ENCODE measurements at places on chromosomes 5 and 9.

DNA sequence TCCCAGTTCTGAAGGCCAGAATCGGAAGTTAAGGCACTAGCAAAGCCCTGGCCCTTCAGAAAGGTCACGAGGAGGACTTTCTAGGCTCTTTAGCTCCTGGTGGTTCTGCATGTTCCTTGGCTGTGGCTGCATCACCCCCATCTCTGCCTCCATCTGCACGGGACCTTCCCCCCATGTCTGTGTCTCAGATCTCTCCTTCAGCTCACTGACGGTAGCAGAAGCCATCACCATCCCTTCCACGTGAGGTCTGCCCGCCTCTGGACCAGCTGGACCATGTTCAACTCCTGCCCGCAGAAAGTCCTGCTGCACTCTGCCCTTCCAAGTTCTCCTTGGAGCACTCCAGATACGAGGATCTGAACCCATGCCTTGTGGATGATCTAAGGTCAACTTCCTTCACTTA, 242.9 kb upstream of the IRX1 start:
- DNase-seq = no peak

GRCh38 chr5:155189981-155190380, 176.4 kb downstream of the KIF4B start:
- no peak for DNase-seq

- no peak for DNase-seq
Observed at GRCh38 chr9:133543772-133544467, 9.4 kb downstream of the ADAMTSL2 start.

DNA sequence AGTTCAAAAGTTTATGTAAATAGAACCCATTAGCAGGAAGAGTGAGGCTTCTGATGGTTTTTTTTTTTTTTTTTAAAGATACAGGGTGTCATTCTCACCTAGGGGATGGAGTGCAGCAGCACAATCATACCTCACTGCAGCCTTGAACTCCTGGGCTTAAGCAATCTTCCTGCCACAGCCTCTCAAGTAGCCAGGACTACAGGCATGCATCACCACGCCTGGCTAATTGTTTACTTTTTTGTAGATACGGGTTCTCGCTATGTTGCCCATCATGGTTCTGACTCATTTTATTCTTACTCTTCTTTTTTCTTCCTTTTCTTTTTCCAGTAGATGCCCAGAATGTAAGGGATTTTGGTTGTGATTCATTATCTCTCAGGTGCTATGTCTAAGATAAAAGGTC, 201.1 kb downstream of the NNT start:
- DNase-seq = no peak

DNA sequence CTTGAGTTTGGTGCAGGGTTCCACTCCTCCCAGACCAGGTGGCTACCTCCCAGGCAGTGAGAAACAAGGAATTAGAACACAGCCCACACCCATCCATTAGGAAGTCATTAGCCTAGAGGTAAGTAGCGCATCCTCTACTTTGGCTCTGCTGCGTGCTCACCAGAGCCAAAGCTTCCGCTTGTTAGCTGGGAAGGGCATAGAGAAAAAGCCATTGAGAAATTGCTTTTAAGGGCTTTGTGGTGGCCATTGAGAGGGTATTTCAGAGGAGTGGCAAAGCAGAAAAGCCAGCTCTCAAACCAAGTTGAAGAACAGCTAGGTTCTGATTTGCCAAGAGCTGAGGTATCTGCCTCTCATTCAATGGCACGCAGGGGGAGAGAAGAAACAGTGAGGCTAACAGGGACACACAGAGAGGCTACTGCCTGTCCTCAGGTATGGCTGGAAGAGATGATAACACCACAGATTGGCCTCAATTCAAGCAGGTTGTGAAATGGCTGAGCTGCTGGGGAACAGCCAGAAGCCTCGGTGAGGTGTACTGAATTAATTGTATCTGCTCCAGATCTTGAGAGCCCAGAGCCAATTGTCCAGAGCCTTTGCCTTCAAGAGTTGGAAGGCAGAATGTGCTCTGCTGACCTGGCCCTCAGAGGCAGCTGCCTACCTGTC, 119.4 kb downstream of the NTRK2 start:
- DNase-seq = no peak

DNA sequence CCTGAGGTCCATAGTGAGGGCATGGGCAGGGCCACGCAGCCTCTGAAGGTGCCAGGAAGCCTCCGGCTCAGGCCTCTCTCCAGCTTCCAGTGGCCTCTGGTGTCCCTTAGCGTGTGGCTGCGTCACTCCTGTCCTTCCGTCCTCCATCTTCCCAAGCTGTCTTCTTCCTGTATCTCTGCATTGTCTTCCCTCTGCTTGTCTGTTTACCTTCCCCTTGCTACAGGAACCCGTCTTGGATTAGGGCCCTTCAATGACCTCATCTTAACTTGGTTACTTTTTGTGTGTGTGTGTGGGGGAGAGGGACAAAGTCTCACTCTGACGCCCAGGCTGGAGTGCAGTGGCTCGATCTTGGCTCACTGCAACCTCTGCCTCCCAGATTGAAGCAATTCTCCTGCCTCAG, 14.4 kb downstream of the ASS1 start:
- DNase-seq = no peak

GRCh38 chr9:136777359-136777758, 13.0 kb upstream of the LCN15 start:
- no peak for DNase-seq

- DNase-seq = no peak
Observed at GRCh38 chr9:84593352-84593751, 76.2 kb upstream of the NTRK2 start.

- no peak for DNase-seq
Observed at GRCh38 chr5:143573568-143574170, 170.2 kb upstream of the NR3C1 start.

DNA sequence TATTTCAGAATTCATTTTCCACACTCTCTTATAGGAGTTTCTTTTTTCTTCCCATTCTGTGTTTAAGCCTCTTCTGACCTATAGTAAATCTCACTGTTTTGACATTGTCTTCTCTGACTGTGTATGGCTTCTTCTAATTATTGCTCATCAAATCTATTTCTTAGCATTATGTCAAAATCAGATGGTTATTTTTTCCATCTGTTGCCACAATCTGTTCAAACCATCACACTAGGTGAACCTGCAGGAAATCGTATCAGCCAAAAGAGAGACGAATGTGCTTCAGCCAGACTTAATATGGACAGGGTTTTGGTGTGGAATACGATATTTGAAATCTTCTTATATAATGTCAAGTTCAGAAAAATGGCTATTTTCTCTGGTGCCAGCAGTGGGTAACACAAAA, 15.9 kb upstream of the SEMA4D start:
- DNase-seq = no peak

- DNase-seq = no peak
Observed at GRCh38 chr5:172035049-172035448, 28.6 kb upstream of the FBXW11 start.

- DNase-seq = no peak
Observed at GRCh38 chr9:83544002-83544698, 5.9 kb upstream of the FRMD3 start.

GRCh38 chr5:665541-665955, 27.6 kb downstream of the TPPP start:
- no peak for DNase-seq

- DNase-seq = no peak
Observed at GRCh38 chr9:123669346-123669745, 260.6 kb downstream of the DENND1A start.

- no peak for DNase-seq
Observed at GRCh38 chr9:90853945-90854344, 52.3 kb downstream of the SYK start.

GRCh38 chr5:76861612-76862011, 11.8 kb downstream of the S100Z start:
- DNase-seq = no peak

DNA sequence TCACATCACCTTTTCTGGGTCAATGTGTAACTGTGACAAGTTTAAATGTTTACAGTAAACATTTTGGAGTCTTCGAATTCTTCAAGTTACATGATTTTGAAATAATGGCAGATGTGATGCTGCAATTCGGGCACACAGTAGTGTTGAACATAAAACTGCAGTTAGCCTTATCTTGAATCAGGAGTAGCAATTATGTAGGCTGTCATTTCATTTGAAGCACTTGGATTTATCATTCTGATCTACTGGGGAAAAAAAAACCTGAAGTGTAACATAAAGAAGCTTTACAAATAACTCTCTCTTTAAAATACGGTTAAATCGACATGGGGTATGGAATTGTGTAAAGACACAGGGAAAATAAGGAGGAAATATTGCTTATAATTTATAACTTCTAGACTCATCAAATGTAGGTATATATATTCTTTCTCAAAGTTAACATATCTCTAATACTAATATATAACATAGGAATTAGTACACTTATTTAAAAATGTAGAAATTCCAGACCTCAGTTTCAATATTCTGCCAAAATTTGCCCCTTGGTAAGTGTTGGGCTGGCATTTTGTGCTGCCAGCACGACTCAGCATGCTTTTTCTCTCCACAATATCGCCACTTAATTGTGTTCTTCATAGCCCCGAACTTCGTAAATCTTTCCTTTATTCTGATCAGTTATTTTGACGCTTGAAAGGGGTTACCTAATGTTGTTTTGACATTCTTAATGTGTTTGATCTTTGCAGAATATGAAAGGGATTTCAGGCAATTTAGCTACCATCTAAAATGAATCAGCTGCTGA, 226.7 kb downstream of the PRR16 start:
- no peak for DNase-seq

- DNase-seq = no peak
Observed at GRCh38 chr9:134125413-134126095, 10.3 kb upstream of the WDR5 start.

Data from activated CD8-positive, alpha-beta memory T cell treated with anti-CD3 and anti-CD28 coated beads for 4 hours (primary cell).